Activated naive CD4-positive, alpha-beta T cell treated with anti-CD3 and anti-CD28 coated beads, Interleukin-2, amount 50 U/mL, for 72 hours (primary cell): ENCODE measurements at places on chromosomes 13 and 19. TPM values are rescaled to one million over a fixed set of nuclear protein-coding genes. Genes with fewer than 3 reads are reported as not detected.

The RFPL4A gene
- total RNA-seq, result not detected

The MAP3K10 gene
- 11.6 TPM for total RNA-seq

The ZNF575 gene
- total RNA-seq, result 0.98 TPM

The ZFP36 gene
- 183 TPM for total RNA-seq

The CARD8 gene
- total RNA-seq, result 99.5 TPM

The LYPD3 gene
- total RNA-seq, result 7.1 TPM

The HRC gene
- not detected for total RNA-seq

The FPR3 gene
- not detected for total RNA-seq

The ZSWIM4 gene
- 8.8 TPM for total RNA-seq

The ATP4A gene
- total RNA-seq, result not detected

The PRKACA gene
- 66.3 TPM for total RNA-seq

The GNA15 gene
- 105 TPM for total RNA-seq

The S1PR4 gene
- 18.6 TPM for total RNA-seq

The CEACAM16 gene
- not detected for total RNA-seq

The HDGFL2 gene
- 49.2 TPM for total RNA-seq

The FGF21 gene
- not detected for total RNA-seq

The PTPRS gene
- 2.3 TPM for total RNA-seq
